SK-MEL-5 (cell line): ENCODE measurements at places on chromosomes 4 and X.

GRCh38 chr4:169219440-169219839 lies 51.3 kb downstream of the SH3RF1 start:
- no peak for DNase-seq

DNA sequence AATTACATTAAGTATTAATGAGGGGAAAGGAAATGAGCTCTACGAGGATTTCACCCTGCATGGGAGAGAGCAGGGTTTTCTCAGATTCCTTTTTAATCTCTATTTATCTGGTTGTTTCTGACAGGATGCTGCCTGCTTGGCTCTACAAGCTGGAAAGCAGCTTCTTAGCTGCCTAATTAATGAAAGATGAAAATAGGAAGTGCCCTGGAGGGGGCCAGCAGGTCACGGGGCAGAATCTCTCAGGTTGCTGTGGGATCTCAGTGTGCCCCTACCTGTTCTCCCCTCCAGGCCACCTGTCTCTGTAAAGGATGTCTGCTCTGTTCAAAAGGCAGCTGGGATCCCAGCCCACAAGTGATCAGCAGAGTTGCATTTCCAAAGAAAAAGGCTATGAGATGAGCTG lies 113.7 kb downstream of the PARM1 start:
- no peak for DNase-seq

GRCh38 chr4:38757945-38758600 lies 24.7 kb downstream of the TLR10 start:
- peak; percentile 27 for DNase-seq

GRCh38 chr4:110854021-110854678 lies 231.3 kb upstream of the PITX2 start:
- no peak for DNase-seq

GRCh38 chr4:143381189-143382118 lies 44.8 kb downstream of the GAB1 start:
- peak; percentile 84 for DNase-seq

DNA sequence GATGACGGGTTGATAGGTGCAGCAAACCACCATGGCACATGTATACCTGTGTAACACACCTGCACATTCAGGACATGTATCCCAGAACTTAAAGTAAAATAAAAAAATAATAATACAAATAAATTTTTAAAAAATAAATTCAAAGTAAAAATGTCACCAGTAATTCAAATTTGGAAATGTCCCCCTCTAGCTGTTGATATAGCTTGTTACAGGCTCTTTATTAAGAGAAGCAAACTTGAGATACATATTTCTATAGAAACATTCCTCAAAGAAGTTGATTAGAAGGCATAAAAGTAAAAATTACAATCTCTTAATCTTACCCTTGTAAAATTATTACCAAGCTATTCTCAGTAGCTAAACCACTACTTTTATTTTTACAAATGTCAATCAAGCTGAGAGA lies 1397.0 kb downstream of the FAM133A start:
- no peak for DNase-seq

DNA sequence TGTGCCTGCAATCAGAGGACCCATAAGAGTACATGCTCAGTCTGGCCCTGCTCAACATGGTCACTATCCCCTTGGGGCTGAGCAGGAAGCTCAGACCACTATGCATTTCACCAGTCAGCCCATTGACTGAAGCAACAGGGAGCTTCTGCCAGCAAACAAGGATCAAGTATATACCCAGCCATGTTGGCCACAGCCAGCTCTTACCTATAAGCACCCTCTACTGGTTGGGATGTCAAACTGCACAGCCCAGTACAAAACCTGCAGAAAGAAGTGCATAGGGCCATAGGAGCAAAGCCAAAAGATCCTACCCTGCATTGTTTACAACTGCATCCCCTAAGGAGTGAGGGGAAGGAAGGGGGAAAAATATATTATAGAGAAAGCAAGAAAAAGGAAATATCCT lies 214.4 kb upstream of the CPEB2 start:
- DNase-seq: peak; percentile 57

DNA sequence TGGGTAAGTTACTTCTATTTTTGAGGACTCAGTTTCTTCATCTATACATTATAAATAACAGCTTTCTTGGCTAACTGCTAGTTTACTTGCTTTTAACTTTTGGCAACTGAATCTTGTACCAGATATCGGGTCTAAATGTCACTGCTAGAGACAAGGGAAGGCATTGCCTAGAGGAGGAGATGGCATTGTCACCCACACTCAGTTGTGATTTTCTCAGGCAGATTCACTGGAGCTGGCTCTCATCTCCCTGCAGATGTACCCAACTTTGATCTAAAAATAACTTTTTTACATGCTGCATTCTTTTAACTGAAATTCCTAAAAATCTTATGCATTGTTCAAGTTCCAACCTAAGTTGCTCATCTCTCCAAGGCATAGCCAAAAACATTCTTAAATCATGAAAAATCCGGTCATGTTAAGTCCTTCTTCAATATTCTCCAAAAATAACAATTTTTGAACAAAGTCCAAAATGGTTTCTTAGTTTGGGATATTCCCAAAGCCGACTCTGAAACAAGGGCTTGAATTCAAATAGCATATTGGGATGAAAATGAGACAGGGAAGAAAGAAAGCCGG lies 469.0 kb upstream of the BOD1L1 start:
- DNase-seq: no peak

- DNase-seq: peak; percentile 0
Observed at GRCh38 chrX:105150557-105150956, 69.9 kb downstream of the TEX13A start.

- peak; percentile 69 for DNase-seq
Observed at GRCh38 chr4:6873792-6874461, 35.7 kb upstream of the TBC1D14 start.

DNA sequence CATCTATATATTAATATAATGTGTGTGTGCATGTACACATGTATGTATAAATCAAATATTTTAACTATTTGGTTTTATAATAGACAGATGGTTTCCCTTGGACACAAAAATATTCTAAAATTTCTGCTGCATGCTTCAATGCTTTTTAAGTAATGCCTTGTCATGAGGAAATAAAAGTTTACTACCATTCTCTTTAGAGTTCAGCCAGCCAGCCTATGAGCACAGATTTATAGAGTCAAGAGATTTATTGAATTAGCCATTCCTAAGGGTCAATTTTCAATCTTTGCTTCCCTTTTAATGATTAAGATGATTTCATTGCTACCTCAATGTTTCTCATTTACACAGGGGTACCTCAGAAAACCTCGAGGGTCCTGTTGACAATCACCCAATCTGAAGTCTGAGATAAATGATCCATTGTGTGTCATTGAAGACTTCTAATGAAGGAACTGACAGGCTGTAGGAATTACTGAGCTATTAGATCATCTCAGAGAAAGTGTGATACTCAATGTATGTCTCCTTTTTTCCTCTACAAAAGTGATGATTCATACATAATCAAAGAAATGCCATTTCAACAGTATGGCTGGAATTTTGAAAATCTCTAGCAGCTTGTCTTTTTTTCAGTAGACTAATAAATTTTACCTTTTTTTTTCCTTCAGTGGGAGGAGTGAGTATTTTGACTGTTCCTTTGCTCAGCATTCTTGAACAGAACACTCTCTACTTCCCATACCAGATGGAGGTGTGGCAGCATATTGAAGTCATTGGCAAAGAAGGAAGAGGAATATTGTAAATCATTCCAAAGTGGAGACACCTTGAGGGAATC lies 222.6 kb upstream of the PCDH18 start:
- no peak for DNase-seq

GRCh38 chr4:140308366-140309123 lies 64.9 kb upstream of the SCOC start:
- no peak for DNase-seq

- DNase-seq: no peak
Observed at GRCh38 chr4:64784125-64784524, 374.9 kb upstream of the TECRL start.

- DNase-seq: no peak
Observed at GRCh38 chr4:83067058-83067639, 32.2 kb downstream of the COPS4 start.

- no peak for DNase-seq
Observed at GRCh38 chr4:55297346-55297745, 48.7 kb upstream of the SRD5A3 start.

- no peak for DNase-seq
Observed at GRCh38 chr4:179097741-179098140, 1655.5 kb upstream of the AGA start.
